ENCODE measurements at places on chromosomes 3 and 15.
A peak's percentile ranks its signal among the peaks of the same experiment; 100 is the strongest.

DNA sequence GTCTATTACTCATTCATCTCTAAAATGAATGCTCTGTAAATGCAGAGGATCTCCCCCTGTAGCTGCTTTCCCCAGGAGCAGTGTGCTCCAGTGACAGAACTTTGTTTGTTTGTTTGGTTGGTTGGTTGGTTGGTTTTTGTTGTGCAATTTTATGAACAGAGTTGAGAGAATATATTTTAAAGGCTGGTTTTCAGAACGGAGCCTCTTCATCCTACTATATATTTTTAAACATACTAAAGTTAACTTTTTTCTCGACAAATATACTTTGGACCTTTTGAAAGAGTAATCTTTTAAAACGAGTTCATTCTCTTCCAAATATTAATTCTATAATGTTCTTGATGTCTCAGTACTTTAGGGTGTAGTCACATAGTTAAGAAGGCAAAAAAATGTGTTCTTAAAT, 20.2 kb downstream of the RYR3 start:
- peaks cover 10% of the 10 kb centered on the region for H3K4me1 ChIP-seq
- H3K27me3 ChIP-seq, result no peaks in the 10 kb centered on the region
- H3K27ac ChIP-seq, result no peak overlapping the region
- DNase-seq, result no peak
- H3K4me3 ChIP-seq, result no peak overlapping the region

- no peaks in the 10 kb centered on the region for H3K36me3 ChIP-seq
- no peaks in the 10 kb centered on the region for H3K27me3 ChIP-seq
- no peaks in the 10 kb centered on the region for H3K4me1 ChIP-seq
- no peak overlapping the region for H3K4me3 ChIP-seq
- no peak overlapping the region for H3K27ac ChIP-seq
Measured at GRCh38 chr3:196454935-196455334, 22.7 kb upstream of the UBXN7 start.

DNA sequence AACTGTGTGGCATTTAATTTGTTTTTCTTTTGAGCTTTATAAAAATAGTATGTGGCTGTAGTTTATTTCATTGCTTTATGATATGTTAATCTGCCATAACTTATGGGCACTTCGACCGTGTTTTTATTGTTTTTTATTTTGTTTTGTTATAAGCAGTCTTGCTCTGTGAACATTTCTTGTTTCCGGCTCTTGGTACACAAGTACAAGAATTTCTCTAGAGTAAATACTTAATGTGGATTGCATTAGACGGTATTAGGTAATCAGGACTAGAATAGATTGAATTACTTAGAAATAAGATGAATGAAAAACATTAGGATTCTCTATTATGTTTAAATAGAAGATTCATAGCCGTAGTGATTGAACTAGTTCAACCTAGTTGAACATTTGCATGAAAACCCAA, 2.1 kb downstream of the ZFAND6 start:
- peaks cover 48% of the 10 kb centered on the region for H3K4me1 ChIP-seq
- no peaks in the 10 kb centered on the region for H3K36me3 ChIP-seq
- no peaks in the 10 kb centered on the region for H3K27me3 ChIP-seq
- peak overlapping the region; percentile 71 for H3K27ac ChIP-seq
- no peak for DNase-seq
- H3K4me3 ChIP-seq, result peak overlapping the region; percentile 89

DNA sequence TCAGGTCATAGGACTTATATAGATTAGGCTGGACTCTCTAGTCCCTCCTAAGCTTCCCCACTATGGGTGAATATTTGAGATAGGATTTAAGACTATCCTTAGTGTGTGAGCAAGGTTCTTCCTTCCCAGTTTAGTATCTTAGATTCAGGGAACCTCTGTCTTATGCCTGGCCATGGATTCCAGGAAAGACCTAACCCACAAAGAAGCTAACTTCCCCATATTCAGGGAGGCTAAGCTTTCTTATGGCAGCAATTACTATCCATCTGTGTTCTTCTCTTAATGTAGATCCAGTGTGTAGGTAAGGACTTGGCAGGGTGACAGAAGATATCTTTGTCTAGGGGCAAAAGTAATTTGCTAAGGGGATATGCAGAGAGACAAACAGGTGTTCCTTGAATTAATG, 25.5 kb upstream of the PIK3R4 start:
- no peaks in the 10 kb centered on the region for H3K4me1 ChIP-seq
- no peaks in the 10 kb centered on the region for H3K27me3 ChIP-seq
- DNase-seq, result no peak
- H3K36me3 ChIP-seq, result no peaks in the 10 kb centered on the region

DNA sequence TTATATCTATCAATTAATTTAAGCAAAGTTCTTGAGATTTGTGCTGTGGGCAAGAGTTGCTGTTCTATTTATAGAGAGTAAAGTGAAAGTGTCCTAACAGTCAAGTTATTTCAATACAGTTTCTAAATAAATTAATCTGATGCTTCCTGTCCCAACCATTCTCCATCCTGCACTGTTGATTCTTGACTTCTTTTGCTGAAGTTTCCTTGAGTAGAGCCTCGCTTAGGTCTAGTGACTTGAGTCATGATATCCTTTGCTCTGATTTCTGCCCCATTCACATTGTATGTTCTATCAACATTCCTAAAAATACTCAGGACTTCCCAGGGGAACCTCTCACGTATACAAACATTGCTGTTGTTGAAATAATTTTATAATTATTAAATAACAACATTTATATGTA, 498.4 kb upstream of the ALCAM start:
- no peaks in the 10 kb centered on the region for H3K4me1 ChIP-seq
- H3K4me3 ChIP-seq, result no peak overlapping the region
- H3K27me3 ChIP-seq, result no peaks in the 10 kb centered on the region
- no peak overlapping the region for H3K27ac ChIP-seq
- no peak for DNase-seq
- H3K36me3 ChIP-seq, result no peaks in the 10 kb centered on the region

GRCh38 chr15:47332481-47332880, 384.8 kb upstream of the SEMA6D start:
- no peaks in the 10 kb centered on the region for H3K36me3 ChIP-seq
- H3K4me3 ChIP-seq, result no peak overlapping the region
- peaks cover 6% of the 10 kb centered on the region for H3K27me3 ChIP-seq
- H3K27ac ChIP-seq, result no peak overlapping the region
- DNase-seq, result no peak

DNA sequence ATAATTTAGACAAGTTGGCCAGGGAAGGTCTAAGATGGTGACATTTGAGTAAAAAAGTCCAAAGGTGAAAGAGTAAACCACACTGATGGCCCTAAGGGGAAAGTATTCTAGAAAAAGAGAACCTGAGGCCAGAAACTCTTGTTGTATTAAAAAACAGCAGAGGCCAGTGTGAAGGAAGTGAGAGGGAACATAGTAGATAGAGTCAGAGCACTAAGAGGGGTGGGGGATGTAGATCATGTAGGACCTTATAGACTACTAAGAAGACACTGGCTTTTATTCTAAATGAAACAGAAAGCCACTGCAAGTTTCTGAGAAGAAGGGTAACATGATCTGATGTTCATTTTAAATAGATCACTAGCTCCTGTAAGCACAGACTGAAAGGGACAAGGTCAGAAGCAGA, 14.5 kb downstream of the POLQ start:
- no peak overlapping the region for H3K4me3 ChIP-seq
- DNase-seq, result no peak
- H3K36me3 ChIP-seq, result peaks cover 56% of the 10 kb centered on the region
- no peaks in the 10 kb centered on the region for H3K27me3 ChIP-seq
- no peak overlapping the region for H3K27ac ChIP-seq
- no peaks in the 10 kb centered on the region for H3K4me1 ChIP-seq

DNA sequence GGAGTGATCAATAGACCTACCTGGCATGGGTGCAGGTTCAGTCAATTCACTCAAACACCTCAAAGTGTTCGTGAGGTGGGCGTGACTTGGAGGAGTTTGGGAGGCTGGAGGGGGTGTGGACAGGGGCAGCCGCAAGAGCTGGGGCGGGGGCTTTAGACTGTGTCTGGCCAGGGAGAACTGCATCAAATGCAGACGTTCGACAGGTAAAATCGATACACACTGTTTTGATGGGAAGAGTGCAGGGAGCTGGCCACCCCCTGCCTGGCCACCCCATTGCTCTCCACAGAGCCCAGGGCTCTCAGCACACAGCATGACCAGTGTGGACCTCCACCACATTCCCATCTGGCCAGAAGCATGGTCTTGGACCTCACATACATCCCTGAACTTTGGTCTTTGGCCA, 412.1 kb downstream of the OCA2 start:
- H3K36me3 ChIP-seq, result no peaks in the 10 kb centered on the region
- H3K4me3 ChIP-seq, result no peak overlapping the region
- H3K27ac ChIP-seq, result 0 out of 2 replicates have a peak overlapping the region, but pooled peaks have one; percentile 27
- no peak for DNase-seq
- no peaks in the 10 kb centered on the region for H3K27me3 ChIP-seq

DNA sequence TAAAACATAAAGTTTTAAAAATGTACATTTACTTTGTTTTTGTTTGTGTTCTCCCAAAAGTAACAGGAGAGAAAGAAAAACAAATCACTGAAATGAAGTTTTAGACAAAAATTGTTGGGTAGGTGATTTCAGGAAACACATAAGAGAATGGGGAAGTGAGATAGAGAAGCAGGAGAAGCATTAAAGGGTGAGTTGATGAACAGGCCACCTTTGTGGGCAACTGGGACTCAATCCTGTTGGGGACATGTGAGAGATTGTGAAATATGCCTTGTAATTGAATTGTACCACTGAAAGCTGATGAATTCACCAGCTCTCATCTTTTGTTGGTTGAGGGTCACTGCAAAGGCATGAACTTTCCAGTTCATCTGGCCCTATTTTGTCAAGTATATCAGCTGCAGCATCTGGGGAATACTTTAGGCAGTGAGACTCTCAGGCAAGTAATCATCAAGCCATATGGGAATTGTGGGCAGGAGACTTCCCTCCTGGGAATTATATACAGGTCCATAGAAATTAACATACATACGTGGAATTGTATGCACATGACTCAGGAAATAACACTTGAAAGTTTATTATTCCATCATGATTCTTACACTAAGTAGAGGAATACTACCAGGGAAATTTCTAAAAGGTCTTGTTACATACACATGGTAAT, 181.0 kb downstream of the ZBBX start:
- H3K4me1 ChIP-seq, result peaks cover 5% of the 10 kb centered on the region
- no peak overlapping the region for H3K4me3 ChIP-seq
- no peaks in the 10 kb centered on the region for H3K36me3 ChIP-seq

- H3K27me3 ChIP-seq, result no peaks in the 10 kb centered on the region
- H3K27ac ChIP-seq, result peak overlapping the region; percentile 49
- no peak for DNase-seq
- H3K4me1 ChIP-seq, result peaks cover 29% of the 10 kb centered on the region
Measured at GRCh38 chr3:15646851-15647511, 45.4 kb downstream of the BTD start.

DNA sequence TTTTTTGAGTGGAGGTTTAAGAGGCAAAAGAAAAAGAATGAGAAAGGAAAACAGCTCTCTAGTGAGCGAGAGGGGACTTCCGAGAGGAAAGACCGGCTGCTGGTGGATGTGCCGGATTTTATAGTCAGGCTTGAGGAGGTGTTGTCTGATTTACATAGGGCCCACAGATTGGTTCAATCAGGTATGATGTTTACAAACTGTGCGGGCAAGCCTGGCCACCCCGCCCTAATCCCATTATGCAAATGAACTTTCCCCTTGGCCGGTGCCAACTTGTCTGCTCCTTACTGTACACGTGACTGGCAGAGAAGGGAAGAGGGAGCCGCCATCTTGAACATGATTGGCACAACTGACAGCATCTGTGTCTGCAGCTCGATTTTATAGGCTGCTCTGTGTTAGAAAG, 44.7 kb downstream of the FAM43A start:
- DNase-seq, result no peak
- peaks cover 1% of the 10 kb centered on the region for H3K36me3 ChIP-seq
- no peak overlapping the region for H3K4me3 ChIP-seq
- H3K4me1 ChIP-seq, result peaks cover 18% of the 10 kb centered on the region

DNA sequence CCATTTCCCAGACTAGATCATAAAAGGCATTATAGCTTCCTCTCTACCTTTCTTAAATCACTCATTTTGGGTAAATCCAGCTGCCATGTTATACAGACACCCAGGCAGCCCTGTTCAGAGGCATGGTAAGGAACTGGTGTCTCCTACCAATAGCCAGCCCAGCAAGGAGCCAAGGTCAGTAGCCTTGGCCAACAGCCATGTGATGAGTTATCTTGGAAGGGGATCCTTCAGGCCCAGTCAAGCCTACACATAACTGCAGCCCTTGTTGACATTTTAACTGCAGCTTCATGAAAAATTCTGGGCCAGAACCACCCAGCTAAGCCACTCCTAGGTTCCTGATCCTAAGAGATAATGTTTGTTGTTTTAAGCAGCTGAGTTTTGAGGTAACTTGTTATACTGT, 29.0 kb upstream of the ZMAT3 start:
- no peaks in the 10 kb centered on the region for H3K36me3 ChIP-seq
- H3K4me3 ChIP-seq, result no peak overlapping the region
- H3K4me1 ChIP-seq, result no peaks in the 10 kb centered on the region
- no peak overlapping the region for H3K27ac ChIP-seq
- DNase-seq, result no peak
- H3K27me3 ChIP-seq, result no peaks in the 10 kb centered on the region

DNA sequence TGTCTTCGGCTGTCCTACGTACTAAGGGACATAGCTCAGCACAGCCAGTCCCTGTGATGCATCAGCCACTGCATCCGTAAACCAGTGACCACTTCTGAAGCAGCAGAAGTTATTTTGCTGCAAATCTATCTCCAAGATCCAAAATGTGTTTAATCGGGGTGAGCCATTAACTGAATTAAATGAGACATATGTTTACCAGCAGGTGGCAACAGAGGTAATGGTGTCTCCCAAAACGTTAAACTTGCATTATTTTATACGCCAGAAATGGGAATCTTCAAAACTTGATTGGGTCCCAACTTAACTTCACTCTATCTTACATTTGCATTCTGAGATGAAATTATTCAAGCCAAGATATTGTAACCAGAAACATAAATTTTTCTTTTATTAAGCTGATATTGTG, 75.3 kb upstream of the BOC start:
- H3K27ac ChIP-seq, result no peak overlapping the region
- H3K27me3 ChIP-seq, result peaks cover 3% of the 10 kb centered on the region
- no peaks in the 10 kb centered on the region for H3K36me3 ChIP-seq

DNA sequence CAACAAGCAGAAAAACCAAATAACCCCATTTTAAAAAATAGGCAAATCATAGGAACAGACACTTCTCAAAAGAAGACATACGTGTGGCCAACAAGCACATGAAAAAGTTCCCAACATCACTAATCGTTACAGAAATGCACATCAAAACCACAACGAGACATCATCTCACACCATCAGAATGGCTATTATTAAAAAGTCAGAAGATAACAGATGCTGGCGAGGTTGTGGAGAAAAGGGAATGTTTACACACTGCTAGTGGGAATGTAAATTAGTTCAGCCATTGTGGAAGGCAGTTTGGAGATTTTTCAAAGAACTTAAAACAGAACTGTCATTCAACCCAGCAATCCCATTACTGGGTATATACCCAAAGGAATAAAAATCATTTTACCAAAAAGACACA, 60.7 kb downstream of the ABI3BP start:
- DNase-seq, result no peak
- no peak overlapping the region for H3K4me3 ChIP-seq
- H3K27me3 ChIP-seq, result no peaks in the 10 kb centered on the region
- H3K27ac ChIP-seq, result no peak overlapping the region
- H3K4me1 ChIP-seq, result no peaks in the 10 kb centered on the region

DNA sequence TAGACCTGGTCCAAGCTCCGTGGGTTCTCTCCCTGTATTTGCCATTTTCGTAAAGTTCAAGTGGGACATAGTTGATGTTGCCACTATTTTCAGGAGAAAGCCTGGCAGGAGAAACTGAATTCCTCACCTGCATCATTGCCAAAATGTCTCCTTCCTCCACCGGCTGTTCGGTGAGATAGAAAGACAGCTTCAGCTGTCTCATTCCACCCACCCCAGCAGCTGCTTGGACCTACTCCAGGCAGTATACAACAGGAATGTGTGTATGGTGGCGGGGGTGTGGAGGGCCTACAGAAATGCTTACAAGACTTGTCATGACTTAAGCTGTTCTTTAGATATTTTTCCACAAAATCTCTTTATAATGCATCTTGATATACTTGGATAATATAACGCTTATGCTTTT, 132.7 kb upstream of the RAP2B start:
- H3K27me3 ChIP-seq, result no peaks in the 10 kb centered on the region
- H3K4me1 ChIP-seq, result no peaks in the 10 kb centered on the region
- H3K27ac ChIP-seq, result no peak overlapping the region
